ENCODE measurements at places on chromosomes 16 and 17.

DNA sequence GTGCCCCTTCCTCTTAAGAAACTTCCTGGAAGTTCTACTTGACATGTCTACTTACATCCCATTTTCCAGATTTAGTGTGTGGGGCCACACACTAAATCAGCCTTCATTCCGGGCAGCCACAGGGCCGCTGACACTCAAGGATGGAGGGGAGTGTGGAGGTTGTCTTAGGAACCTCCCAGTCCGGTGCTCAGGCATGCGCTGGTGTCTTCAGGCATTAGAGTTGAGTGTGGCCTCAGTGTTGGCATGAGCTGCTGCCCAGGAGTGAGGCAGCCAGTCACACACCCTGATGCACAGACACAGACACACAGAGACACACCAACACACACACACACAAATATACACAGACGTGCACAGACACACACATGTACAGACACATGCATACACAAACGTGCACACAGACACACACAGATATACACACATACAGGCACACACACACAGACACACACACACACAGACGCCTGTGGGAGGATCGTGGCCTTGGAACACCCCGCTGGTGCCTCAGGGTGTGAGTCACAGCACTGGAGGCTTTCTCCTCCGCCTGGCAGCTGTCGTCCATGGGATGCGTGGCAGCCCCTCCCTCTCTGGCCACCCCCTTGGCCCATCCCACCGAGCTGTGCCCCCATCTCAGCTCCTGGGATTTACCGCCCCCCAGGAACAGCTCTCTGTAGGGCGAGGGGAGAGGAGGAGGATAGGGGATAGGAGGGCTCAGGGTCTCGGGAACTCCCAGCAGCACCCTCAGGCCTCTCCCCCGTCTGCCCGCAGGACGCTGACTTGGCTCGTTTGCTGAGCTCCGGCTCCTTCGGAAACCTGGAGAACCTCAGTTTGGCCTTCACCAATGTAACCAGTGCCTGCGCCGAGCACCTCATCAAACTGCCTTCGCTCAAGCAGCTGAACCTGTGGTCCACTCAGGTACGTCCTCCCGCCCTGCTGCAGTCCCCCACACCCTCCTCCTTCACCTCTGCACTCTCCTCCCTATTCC lies 75.6 kb upstream of the PLCG2 start:
- no peak for DNase-seq

- no peak for DNase-seq
These were observed 38.7 kb downstream of the PRSS54 start for GRCh38 chr16:58256108-58256507.

DNA sequence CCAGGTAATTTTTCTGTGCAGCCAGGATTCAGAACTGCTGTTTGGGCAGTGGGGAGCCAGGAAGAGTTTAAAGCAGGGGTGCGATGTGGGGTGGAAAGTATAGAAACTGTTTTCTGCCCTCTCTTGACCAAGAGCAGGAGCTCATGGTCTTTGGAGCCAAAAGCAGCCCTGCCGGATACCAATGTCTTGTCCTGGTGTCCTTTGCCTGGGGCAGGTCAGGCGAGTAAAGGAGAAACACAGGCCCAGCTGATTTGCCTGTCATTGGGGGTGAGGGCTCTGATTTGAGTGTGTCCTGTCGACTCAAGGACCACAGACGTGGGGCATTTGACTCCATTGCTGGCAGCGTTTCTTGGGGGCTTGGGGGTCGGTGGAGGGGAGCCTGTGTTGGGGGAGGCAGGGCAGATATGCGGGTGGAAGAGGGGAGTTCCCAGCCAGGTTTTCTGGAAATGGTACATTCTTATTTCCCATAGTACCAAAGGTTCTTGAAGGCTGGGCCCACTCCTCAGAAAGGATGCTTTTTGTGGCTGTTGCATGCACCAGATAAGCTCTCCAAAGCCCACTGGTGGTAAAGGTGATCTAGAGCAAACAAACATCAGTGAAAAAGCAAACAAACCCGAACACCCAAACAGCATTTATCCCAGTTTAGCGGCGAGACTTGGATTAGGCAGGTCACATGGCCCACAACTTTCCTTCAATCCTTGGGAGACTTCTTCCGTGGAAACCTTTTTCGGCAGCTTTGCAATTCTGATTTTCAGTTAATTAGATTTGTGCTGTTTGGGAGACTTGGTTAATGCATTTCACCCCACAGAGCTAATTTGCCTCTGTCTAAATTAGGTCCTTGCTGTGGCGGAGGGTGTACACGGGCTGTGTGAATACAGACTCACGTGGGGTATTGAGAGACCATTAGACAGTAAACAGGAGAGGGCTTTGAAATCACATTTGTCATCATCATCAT lies 59.0 kb downstream of the MSI2 start:
- no peak for DNase-seq

DNA sequence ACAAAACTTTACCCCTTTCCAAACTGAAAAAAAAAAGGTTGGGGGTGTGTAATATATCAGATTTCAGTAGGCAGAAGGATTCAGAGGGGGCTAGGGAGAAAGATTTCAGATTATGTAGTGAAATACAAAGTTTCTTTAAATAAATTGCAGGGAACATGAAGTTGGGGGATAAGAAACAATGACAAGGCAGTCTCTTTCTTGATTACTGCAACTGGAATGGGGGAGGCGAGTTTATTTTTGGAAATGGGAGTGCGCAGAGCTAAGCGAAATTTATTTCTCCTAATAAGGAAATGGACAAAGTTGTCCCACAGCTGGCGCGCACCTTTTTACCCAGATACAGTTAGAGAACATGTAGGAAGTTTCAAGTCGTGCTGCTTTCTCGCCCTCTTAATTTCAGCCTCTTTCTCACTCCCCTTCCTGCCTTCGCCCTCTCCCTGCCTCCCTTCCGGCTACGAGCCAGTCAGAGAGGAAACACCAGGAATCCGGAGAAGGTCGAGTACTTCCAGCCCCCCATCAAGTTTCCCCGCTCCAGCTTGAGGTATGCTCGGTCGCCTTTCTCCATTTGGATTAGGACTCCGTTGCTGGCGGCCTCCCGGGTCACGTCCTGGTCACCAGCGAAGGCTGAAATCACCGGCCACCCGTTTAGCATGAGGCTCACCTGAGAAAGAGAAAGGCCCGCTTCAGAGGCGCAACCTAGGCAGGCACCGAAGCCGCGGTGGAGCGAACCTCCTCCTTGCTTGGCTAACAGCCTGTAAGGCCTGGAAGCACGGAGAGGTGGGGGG lies 2.5 kb downstream of the CBLN1 start:
- DNase-seq: no peak

DNA sequence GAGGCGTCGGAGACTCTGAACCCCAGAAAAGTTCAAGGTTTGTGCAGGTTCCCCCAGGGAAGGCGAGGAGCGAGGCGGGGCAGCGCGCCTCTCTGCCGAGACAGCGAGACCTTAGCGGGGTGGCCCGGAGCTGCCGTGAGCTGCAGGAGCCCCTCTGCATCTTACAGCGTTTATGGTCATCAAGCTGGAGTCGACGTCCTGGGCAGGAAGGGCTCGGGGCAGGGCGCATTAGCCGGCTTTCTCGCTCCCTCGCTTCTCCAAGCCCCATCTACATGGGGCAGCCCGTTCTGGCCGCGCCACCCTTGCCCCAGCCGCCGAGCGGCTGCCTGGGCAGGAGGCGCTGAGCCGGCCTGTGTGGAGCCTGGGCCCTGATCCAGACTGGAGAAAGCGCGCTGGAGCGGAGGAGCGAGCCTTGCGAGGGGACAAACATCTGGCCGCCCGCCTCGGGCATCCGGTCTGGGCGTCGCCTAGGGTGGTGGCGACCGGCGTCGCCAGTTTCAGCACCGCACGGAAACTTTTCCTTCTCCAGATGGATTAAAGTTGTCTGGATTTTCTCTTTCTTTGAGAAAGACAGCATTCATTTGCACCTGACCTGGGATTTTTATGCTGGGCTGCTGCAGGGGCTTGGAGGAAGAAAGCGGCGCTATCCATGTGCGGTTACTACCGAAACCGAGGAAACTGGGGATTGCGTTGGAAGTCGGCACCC lies 750 bp downstream of the TMEM132E start:
- DNase-seq: peak; percentile 80

- DNase-seq: no peak
These were observed 28.9 kb downstream of the G6PC1 start for GRCh38 chr17:42929497-42929844.

Data from RPMI8226 (cell line).